Head of caudate nucleus (tissue), 42 donors: ENCODE measurements at places on chromosomes 1 and 21.

- DNase-seq: no peak
These were observed 702.9 kb downstream of the BRINP3 start for GRCh38 chr1:189774721-189775287.

DNA sequence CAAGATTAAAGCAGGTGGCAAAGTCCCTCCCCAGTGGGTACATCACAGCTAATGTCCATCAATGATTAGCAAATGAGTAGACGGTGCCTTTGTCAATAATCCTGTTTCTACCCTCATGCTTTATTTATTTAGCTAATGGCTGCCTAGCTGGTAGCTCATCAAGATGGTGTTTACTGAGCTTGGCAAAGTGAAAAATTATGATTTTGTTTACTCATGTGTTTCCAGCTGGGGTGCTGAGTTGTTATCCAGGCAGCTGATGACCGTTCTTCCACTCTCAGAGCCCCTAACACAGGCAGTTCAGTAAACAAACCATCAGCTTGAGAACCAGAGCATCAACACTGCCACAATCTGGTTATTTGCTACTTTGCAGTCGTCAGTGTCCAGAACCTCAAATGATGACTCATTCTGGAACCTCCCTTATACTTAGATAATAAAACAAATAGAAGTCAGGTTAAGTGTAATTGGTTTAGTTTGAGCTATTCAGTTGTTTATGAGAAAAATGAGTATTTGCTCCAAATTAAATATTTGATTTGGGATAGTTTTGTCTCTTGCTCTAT is 163.9 kb downstream of the ST6GALNAC5 start:
- DNase-seq: no peak

DNA sequence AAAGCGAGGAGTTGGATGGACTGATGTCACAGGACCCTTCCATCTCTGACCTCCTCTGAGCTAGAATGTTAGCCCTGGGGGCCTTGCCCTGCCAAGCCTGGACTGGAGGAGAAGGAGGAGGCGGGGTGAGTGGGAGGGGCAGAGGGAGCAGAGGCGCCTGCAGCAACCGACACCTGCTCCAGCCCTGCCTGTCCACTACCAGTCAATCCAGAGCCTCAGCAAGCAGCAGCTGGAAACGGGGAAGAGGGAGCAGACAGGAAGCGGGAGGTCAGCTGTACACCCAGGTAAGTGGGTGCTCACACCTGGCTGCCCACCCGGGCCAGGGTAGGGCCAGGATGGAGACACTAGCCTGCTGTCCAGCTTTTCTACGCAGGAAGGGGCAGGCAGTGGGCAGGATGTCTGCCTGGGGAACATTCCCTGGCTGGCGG is at the start of gene IGFN1:
TSS of gene IGFN1 (plus strand) at position 201 of the 428 bp plus-strand sequence. CDS start 2,470 bp downstream, outside the sequence.
- no peak for DNase-seq

DNA sequence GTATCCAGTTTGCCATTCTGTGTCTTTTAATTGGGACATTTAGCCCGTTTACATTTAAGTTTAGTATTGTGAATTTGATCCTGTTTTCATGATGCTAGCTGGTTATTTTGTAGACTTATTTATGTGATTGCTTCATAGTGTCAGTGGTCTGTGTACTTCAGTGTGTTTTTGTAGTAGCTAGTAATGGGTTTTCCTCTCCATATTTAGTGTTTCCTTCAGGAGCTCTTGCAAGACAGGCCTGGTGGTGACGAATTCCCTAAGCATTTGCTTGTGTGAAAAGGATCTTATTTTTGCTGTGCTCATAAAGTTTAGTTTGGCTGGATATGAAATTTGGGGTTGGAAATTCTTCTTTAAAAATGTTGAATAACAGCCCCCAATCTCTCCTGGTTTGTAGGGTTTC is 69.2 kb upstream of the PDC start:
- DNase-seq: no peak

DNA sequence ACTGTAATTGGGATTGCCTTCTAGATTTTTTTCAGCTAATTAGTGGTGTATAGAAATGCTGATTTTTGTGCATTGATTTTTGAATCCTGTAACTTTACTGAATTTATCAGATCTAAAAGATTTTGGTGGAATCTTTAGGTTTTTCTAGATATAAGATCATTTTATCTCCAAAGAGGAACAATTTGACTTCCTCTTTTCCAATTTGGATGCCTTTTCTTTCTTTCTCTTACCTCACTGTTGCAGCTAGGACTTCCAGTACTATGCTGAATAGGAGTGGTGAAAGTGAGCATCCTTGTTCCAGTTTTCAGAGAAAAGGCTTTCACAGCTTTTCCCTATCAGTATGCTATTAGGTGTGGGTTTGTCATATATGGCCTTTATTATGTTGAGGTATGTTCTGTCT is 53.6 kb downstream of the TESK2 start:
- DNase-seq: no peak

DNA sequence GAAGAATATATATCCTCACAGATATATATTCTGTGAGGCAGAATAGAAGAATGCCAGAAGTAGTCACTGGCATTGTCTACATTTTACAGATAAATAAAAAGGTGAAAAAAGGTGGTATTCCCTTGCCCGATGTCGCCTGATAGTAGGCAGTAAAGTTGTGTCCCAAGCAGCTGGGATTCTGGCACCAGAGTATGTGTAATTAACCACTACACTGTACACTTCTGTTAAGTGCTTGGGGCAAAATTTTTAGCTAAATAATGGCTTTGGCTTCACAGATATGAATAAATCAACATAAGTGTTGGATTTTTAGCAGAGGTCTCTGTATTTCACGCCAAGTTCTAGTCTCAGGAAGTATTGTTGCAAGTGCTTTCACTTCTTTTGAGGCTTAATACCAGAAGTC is 13.3 kb upstream of the CASQ2 start:
- DNase-seq: no peak

DNA sequence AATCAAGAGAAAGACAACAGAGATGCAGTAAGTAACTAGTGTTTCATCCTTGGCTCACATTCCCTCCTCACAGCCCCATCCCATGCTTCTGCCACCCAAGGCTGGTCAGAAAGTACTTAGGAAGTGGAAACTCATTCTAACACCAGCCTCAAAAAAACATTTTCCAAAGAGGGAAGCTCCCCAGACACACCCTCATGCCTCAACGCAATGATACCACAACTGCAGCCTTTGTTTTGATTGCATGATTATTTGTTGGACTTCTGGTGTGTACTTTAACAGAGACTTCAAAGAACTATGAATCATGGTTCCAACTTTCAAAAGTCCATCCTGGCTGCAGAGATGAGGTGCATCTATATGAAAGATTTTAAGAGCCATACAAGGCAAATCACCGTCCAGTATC is 45.2 kb upstream of the KCNA3 start:
- DNase-seq: no peak

DNA sequence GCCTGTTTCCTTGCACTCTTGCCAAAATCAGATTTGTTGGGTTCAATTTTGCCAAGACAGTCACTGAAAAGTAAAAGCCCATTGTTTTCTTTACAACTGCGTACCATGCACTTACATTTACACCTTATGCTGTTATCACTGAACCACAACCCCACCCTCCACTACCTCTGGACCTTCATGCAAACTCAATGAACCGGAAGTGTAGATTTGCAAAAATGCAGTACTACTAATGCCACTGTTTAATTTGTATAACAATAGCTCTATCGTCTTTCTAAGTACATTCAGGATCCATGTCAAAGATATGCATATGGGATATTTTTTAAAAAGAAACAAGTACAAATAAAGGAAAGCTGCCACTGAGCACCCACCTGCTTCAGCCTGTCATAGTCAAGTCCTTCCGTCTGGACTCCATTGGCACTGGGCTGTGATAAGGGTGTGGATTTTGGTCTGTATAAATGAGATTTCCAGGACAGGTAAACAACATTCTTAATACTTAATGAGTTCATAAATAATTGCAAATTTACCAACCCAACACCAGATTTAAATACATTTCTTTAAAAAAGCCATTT is 72.9 kb upstream of the LBR start:
- no peak for DNase-seq

DNA sequence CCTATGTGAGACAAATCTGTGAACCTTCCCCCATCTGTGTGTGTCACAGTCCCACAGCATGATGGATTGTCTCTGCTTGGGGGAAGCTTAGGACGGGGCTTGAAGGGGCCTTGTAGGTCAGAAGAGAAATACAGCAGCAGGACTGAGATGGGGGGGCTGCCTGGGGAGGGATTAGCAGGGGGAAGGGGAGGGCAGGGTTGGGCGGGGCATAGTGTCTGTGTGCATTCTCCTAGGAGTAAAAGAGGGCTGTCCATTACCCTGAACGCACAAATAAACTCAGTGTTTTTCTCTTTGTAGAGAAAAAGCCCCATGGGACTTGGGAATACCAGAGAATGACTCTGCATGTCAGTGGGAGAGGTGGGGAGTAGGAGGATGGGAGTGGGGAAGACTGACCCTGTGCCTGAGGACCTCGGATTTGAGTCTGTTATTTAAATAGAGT is 16.4 kb downstream of the RNF220 start:
- DNase-seq: no peak

GRCh38 chr1:204150702-204151551 is 917 bp downstream of the ETNK2 start:
- DNase-seq: peak; percentile 73

GRCh38 chr1:247172996-247173395 is 1.2 kb upstream of the ZNF124 start:
- DNase-seq: no peak
